ENCODE measurements at places on chromosomes 4 and X. TPM values are rescaled to one million over a fixed set of nuclear protein-coding genes. Genes with fewer than 3 reads are reported as not detected.

- DNase-seq = no peak
Observed at GRCh38 chr4:157165935-157166610, 54.5 kb upstream of the GRIA2 start.

DNA sequence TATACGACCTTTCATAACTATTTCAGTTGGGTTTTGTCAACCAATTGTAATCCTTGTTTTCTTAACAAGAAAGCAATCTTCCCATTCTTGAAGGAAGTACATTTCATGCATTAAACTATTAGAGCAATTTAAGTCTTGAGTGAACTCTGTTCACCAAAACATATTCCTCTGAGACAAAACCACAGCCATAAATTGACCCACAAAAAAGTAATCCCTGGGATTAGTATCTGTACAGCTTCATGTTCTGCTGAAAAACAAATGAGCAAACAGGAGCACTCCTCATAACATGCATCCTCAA, 207.0 kb upstream of the PDE5A start:
- no peak for DNase-seq

- no peak for DNase-seq
Observed at GRCh38 chrX:12488771-12489170, 302.4 kb upstream of the PRPS2 start.

DNA sequence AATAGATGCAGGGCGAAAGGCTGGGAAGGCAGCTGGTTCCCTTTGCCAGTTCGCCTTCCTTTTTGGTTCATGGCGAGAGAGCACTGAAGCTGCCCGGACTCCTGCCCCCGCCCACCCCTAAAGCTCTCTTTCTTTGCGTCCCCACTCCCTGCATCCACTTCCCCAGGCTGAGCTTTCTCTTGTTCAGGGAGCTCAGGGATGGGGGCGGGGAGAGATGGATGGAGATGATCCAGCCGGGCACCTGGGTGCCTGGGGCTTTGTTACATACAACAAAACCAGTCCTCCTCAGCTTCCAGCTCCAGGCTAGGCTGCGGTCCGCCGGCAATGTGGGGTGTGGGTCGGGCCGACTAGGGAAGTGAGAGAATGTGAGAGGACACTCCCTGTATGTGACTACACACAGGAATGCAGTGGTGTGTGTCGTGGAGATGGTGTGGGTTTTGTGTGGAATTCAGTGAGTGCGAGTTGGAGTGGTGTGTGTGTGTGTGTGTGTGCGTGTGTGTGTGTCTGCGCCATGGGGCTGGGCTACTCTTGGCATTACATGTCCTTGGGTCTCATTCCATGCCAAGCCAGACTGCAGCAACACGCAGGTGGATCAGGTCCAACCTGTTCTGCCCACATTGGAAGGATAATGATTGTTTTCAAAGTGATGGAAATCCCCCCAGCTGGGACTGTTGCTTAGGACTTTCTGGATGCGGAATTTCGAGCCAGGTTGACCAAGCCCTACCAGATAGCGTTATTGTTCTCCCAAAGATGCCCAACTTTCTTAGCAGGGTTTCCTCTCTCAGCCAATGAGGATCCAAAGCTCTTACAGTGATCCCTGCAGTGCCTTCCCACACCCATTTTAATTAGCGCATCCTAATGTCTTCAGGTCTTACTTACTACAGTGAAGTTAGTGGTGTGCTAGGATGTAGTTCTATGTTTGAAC, 149.4 kb upstream of the CHRDL1 start:
- DNase-seq = no peak

DNA sequence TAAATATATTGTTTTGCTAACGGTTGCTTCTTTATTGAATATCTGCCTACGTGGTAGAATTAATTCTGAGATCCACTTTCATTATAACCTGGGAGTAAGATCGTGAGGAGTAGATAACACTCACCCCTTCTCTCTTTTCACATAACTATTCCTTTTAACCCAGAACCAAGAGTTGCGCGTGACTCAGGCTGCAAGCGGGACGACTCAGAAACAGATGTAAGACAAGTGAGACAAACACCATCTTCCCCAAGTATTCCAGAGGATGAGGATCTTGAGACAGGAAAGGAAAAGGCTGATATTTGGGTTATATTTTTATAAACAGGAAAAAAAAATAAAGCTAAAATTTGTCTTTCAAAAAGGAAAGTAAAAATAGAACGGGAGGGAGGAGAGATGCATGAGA, 318.8 kb upstream of the NOCT start:
- no peak for DNase-seq

PFKFB1 gene
- total RNA-seq = not detected

HTRA3 gene
- 6.8 TPM for total RNA-seq

SUPT20HL1 gene
- total RNA-seq = not detected

ANOS1 gene
- total RNA-seq = 0.05 TPM

Measured in HFFc6 (cell line).